ENCODE measurements at places on chromosomes 7 and 10.

DNA sequence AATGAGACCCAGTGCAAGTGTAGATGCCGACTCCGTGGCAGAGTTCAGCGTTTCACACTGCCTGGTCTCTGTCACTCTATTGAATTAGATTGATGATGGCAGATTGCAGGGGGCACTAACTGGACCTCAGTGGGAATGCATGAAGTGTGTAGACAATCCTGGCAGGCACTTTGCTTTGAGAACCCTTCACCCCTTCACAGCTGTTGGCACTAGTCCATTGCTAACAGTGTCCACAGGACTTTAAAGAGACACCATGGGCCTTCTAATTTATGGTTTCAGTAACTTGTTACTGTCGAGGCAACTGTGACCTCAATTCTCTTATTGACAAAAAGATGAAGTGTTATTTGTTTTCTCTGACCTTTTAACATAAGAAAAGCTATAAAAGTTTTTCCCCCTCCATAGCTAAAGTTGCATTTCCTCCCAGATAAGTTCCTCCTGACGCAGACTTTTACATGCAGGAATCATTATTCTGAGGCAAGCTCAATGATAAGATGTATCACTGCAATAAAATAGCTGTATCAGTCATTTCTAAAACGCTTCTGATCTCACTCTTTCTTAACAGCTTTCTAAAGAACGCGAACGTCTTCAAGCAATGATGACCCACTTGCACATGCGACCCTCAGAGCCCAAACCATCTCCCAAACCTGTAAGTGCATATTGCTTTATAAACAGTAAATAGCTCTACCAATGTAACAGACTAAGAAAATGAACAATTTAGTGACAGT is 238.9 kb downstream of the FOXP2 start:
- no peak for DNase-seq

- DNase-seq = no peak
Observed at GRCh38 chr10:15661574-15661973, 58.1 kb downstream of the ITGA8 start.

GRCh38 chr7:136036336-136036735 is 59.2 kb upstream of the MTPN start:
- no peak for DNase-seq

GRCh38 chr7:32869716-32870115 is 21.8 kb downstream of the KBTBD2 start:
- DNase-seq = no peak

GRCh38 chr10:427761-428519 is 261.5 kb downstream of the DIP2C start:
- DNase-seq = no peak

- DNase-seq = peak; percentile 98
Observed at GRCh38 chr10:72320676-72321247, 34.0 kb downstream of the DNAJB12 start.

- no peak for DNase-seq
Observed at GRCh38 chr7:47074702-47075153, 507.2 kb downstream of the TNS3 start.

DNA sequence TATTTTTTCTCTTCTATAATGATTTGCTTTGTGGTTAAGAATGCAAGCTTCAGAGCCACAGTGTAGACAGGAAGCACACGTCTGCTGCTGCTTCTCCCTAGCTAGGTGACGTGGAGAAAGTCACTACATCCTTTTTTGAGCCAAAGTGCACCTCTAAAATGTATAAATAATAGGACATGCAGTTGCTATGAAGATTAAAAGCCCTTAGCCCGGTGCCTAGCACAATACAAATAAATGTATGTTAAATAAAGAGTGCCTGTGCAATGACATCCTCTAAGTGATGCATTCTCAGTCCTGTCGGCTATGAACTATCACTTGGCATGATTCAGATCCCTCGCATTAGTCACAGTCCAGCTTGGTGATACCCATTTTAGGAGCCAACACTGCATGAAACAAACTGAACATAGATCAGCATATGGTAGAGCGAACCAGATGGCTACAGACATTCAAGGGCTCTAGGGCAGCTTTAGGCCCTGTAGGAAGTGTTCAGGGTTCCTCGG is 4.8 kb upstream of the TRDMT1 start:
- peak; percentile 94 for DNase-seq

DNA sequence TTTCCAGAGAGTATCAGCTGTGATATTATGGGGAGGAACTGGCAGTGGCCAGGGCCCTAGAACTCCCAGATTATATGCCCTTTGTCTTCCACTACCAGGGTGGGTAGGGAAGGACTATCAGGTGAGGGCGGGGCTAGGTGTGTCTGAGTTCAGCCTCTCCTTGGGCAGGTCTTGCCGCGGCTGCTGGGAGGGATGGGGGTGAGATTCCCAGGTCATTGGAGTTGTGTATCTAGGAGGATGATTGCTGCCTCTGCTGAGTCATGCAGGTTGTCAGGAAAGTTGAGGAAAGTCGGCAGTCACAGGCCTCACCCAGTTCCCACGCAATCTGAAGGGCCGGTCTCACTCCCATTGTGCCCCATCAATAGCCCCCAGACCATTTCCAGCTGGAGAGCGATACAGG is 185.2 kb downstream of the DKK1 start:
- DNase-seq = no peak

DNA sequence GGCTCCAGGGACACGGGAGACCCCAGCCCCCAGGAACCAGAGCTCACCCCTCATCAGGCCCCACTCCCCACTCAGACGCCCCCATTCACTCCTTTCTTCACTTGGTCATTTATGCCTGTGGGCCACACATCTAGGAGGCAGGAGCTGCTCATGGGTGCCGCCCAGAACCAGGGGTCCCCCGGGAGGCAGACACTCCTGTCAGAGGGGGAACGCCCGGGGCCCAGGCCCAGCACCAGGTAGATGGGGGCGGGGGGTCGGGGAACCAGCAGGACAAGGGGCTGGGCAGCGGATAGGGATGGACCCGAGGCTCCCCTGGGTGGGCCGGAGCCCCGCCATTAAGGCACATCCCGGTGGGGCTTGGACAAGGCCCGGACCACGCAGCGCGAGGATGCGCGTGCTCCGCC is 11.8 kb downstream of the CALY start:
- DNase-seq = no peak

All from CD14-positive monocyte (primary cell).